ENCODE measurements at places on chromosomes 4 and X. TPM values are rescaled to one million over a fixed set of nuclear protein-coding genes. Genes with fewer than 3 reads are reported as not detected.
A peak's percentile ranks its signal among the peaks of the same experiment; 100 is the strongest.

DNA sequence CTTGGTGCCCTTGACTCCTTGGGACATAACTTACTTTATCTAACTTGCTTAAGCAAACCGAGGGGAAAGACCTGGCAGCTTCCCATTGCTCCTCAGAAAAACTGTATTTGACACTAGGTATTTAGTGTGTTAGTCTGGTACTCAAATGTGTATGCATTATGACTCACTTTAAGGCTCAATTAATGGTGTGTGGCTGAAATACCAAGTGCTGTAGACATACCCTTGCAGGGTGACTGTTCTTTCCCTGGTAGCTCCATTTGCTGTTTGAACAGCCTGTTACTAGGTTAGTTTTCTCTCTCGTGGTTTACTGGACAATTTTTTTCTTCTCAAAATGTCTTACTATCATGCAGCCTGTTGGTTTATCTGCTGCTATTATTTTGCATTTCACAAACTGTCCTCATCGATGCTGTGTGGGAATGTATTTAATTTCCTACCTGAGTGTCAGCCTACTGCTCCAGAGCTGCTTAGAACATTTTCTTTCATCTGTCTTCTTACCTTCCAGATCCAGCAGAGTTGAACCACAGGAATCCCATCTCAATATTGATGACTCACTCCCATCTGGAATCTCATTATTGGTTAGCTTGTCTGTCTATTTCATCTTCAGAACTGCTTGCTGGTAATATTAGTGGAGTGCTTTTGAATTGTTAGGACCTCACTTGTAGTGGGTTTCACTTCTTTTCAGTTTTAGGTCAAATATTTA lies 158.0 kb upstream of the FAT1 start:
- H3K4me3 ChIP-seq = no peak overlapping the region
- no peaks in the 10 kb centered on the region for H3K27me3 ChIP-seq
- DNase-seq = no peak
- H3K36me3 ChIP-seq = peaks cover 7% of the 10 kb centered on the region

XKRX gene
- total RNA-seq = not detected

DNA sequence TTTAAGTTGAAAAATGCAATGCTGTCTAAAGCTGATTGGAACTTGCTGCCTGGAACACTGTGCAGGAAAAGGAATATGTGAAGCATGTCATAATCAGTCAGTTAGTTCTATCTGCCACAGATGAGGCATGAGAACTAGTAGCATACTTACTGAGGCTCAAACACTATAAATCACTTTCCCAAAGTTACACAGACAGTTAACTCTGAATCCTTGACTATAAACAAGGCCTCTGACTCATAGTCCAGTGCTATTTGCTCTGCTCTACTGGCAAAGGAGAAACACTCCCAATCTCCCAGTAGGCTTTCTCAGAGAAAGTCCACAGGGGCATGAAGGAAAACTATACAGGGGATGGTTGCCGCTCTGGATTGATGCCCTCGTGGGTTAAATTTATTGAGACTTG lies 2078.4 kb upstream of the TENM3 start:
- DNase-seq = no peak
- H3K4me1 ChIP-seq = no peaks in the 10 kb centered on the region
- no peaks in the 10 kb centered on the region for H3K36me3 ChIP-seq
- no peak overlapping the region for H3K27ac ChIP-seq

DGAT2L6 gene
- total RNA-seq = not detected

DNA sequence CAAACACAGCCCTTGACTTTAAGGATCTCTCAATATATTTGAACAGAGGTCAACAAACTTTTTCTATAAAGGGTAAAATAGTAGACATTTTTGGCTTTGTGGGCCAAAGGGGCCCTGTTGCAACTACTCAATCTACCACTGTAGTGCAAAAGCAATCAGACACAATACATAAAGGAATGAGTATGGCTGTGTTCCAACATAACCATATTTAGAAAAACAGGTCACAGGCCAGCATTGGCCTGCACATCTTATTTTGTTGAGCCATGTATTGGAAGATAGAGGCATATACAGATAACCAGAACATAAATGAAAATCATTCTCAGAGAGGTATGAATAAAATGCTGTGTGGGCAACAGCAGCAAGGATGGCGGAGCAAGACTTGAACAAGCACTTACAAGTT lies 49.8 kb downstream of the MID1 start:
- no peaks in the 10 kb centered on the region for H3K4me1 ChIP-seq
- H3K4me3 ChIP-seq = no peak overlapping the region
- no peak overlapping the region for H3K27ac ChIP-seq
- no peak for DNase-seq
- no peaks in the 10 kb centered on the region for H3K27me3 ChIP-seq
- H3K36me3 ChIP-seq = no peaks in the 10 kb centered on the region

ERAS gene
- not detected for total RNA-seq

GRCh38 chrX:141214196-141214595 lies 28.1 kb downstream of the SPANXC start:
- no peak overlapping the region for H3K27ac ChIP-seq
- no peaks in the 10 kb centered on the region for H3K36me3 ChIP-seq
- no peak overlapping the region for H3K4me3 ChIP-seq
- no peak for DNase-seq
- no peaks in the 10 kb centered on the region for H3K27me3 ChIP-seq

DNA sequence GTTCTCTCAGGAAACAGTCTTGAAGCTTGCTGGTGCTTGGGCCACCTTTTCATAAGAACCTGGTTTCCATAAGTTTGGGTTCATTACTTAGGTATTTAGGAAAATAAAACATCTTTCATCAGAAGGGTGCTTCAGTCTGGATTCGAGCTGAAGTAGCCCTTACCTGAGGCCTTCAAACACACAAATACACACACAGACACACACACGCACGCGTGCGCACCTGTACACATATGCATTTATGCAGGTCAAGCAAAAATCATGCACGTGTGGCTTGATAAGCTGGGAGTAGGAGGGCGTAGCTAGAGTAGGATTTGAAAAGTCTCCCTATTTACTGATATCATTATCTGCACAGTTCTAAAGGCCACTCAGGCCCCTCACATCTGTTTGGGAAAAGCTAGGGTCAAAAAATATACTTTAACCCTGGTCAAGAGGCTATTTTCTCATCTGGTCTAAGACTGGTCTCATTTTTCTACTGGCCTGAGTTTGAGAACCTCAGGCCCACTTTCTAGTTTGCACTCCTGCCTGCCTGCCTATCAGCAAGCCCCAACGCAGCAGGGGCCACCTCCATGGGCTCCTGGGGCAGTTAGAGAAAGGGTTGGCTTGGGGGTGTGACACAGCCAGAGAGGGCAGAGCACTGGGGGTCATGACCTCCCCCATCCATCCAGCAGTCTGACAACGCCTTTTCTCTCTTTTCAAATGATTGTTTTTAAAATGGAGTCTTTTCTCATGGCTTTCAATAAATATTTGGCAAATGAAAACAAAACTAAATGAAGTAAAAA lies 64.3 kb downstream of the RASL11B start:
- H3K27me3 ChIP-seq = no peaks in the 10 kb centered on the region
- H3K4me3 ChIP-seq = no peak overlapping the region
- H3K27ac ChIP-seq = no peak overlapping the region
- no peaks in the 10 kb centered on the region for H3K36me3 ChIP-seq
- no peaks in the 10 kb centered on the region for H3K4me1 ChIP-seq

GLRA2 gene
- total RNA-seq = not detected

DNA sequence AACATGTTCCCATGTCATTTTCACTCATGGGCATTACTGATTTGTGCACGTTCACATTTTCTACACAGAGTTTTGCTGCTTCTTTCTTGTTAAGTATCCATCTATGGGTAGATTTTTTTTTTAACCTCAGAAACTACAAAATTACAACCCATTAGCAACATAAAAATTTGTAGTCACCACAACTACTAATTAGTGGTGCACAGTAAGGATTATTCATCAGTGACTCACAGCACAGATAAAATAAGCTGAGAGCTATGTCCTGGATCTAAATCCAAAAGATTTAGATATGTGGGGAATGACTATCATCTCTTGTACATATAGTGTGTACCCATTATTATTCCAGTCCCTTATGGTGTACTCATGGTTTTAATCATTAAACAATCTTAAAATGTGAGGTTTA lies 19.7 kb upstream of the AMELX start:
- H3K4me3 ChIP-seq = no peak overlapping the region
- no peak overlapping the region for H3K27ac ChIP-seq
- no peaks in the 10 kb centered on the region for H3K27me3 ChIP-seq
- no peak for DNase-seq
- no peaks in the 10 kb centered on the region for H3K36me3 ChIP-seq
- H3K4me1 ChIP-seq = peaks cover 11% of the 10 kb centered on the region

GRCh38 chrX:16516232-16516876 lies 133.6 kb upstream of the S100G start:
- no peak overlapping the region for H3K27ac ChIP-seq
- H3K36me3 ChIP-seq = no peaks in the 10 kb centered on the region
- H3K4me1 ChIP-seq = no peaks in the 10 kb centered on the region
- H3K4me3 ChIP-seq = no peak overlapping the region
- DNase-seq = no peak

SYTL5 gene
- 0.09 TPM for total RNA-seq

- no peak for DNase-seq
- H3K4me1 ChIP-seq = 0 out of 3 replicates have a peak, but pooled peaks cover 2% of the 10 kb centered on the region
- H3K4me3 ChIP-seq = no peak overlapping the region
- no peaks in the 10 kb centered on the region for H3K36me3 ChIP-seq
Measured at GRCh38 chr4:153333874-153334273, 10.6 kb upstream of the MND1 start.

GRCh38 chr4:100649417-100649816 lies 131.6 kb upstream of the EMCN start:
- no peak overlapping the region for H3K27ac ChIP-seq
- H3K4me1 ChIP-seq = no peaks in the 10 kb centered on the region
- no peaks in the 10 kb centered on the region for H3K36me3 ChIP-seq
- DNase-seq = no peak
- no peak overlapping the region for H3K4me3 ChIP-seq
- no peaks in the 10 kb centered on the region for H3K27me3 ChIP-seq

DNA sequence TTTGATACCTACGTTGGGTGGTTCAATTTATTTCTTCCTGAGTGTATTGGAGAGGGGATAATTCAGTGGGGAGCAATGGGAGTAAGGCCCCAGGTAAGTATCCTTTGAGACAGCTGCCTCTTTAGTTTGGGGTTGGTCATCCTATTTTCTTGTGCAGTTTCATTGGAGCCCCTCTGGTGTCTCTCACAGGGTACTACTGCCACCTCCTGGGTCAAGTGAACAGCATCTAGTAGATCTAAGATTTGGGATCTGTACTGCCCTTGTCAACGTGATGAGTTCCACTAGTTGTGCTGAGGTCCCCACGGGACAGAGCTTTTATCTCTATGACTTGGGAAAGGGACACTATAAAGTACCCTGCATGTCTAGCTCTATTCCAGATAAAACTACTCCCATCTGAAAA lies 80.6 kb downstream of the PBDC1 start:
- H3K4me1 ChIP-seq = no peaks in the 10 kb centered on the region
- H3K4me3 ChIP-seq = no peak overlapping the region
- DNase-seq = peak; percentile 6
- no peak overlapping the region for H3K27ac ChIP-seq

- H3K36me3 ChIP-seq = no peaks in the 10 kb centered on the region
- no peaks in the 10 kb centered on the region for H3K4me1 ChIP-seq
Measured at GRCh38 chr4:156496797-156497196, 474.8 kb downstream of the PDGFC start.

- no peaks in the 10 kb centered on the region for H3K36me3 ChIP-seq
- no peaks in the 10 kb centered on the region for H3K27me3 ChIP-seq
- DNase-seq = peak; percentile 86
- peaks cover 13% of the 10 kb centered on the region for H3K4me1 ChIP-seq
- H3K27ac ChIP-seq = peak within 1 kb of the TSS; percentile 34
Measured at GRCh38 chr4:140427106-140427918, at the start of gene CLGN. TSS of gene CLGN (minus strand) at chr4:140427648. CDS start at chr4:140413078, 14,570 bp downstream.

DNA sequence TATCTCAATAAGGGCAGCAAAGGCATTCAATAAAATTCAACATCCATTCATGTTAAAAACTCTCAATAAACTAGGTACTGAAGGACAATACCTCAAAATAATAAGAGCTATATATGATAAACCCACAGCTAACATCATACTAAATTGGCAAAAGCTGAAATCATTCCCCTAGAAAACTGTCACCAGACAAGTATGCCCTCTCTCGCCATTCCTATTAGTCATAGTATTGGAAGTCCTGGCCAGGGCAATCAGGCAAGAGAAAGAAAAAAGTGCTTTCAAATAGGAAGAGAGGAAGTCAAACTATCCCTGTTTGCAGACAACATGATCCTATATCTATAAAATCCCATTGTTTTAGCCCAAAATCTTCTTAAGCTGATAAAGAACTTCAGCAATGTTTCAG lies 116.8 kb downstream of the TENT5D start:
- no peaks in the 10 kb centered on the region for H3K4me1 ChIP-seq
- no peak overlapping the region for H3K4me3 ChIP-seq
- no peak for DNase-seq
- no peaks in the 10 kb centered on the region for H3K36me3 ChIP-seq
- no peak overlapping the region for H3K27ac ChIP-seq

Measured in K562 (cell line).